Cerebellum (tissue), 4 donors: ENCODE measurements at places on chromosomes 11 and 22. TPM values are rescaled to one million over a fixed set of nuclear protein-coding genes. Genes with fewer than 3 reads are reported as not detected.

DNA sequence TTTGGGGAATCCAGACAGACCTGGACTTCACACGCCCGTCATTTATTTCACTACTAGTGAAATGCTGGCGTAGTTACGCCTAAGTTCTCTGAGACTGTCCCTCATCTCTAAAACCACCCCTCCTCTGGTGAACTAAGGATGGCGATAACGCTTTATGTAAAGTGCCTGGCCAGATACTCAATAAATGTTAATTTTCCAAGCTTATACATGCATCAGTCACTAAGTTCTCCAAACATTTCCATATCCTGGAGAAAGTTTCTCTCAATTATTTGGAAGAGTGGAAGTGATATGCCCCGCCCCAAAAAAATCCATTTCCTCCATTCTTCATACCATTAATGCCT lies 1.1 kb upstream of the FBXO3 start:
- no peak for DNase-seq

GRCh38 chr11:102813484-102813883 lies 15.5 kb upstream of the MMP1 start:
- DNase-seq: no peak

GRCh38 chr11:68226421-68226820 lies 13.3 kb upstream of the KMT5B start:
- DNase-seq: no peak

- no peak for DNase-seq
Observed at GRCh38 chr11:11944444-11944843, 64.0 kb downstream of the DKK3 start.

DNA sequence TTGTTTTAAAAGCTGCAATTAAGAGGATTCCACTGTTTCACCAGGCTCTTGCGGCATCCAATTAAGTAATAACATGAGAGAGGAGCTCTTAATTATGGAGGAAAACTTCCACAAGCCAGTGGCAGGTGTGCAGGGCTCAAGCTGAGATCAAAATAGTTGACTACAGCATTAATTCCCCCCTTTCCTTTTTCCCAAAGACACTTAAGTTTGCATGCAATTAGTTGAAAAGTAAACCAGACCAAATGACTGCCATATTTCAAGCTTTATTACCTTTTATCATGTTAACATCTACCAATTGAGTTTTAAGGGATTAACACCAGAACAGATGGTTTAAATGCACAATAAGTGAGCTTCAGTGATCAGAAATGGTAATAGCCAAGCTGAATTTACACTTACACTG lies 32.1 kb downstream of the FAM168A start:
- no peak for DNase-seq

DNA sequence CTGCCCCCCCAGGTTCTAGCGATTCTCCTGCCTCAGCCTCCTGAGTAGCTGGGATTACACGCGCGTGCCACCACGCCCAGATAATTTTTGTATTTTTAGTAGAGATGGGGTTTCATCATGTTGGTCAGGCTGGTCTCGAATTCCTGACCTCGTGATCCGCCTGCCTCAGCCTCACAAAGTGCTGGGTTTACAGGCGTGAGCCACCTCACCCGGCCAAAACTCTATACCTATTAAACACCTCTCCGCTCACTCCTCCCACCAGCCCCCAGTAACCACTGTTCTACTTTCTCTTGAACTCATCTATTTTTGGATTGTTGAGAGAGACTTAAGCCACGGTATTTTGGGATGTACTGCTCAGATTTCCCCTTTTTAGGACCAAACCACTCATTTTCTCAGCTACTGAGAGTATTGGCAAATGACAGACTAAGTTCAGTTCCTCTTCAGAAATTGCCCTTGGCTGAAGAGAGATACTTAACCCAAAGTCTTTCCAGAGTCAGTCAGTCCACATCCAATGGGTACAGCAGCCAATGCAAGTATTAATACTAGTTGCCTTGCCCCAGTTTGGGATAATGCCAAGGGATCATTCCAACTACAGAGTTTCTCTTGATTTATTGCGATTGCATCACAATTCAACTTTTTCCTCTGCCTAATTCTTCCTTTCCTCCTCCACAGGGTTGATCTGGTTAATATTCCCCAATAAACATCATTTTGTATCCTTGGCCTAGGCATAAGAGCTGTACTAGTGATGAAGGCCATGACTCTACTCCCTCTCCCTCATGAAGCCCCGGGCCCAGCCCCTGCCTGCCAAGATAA lies 36.8 kb upstream of the CSTF3 start:
- no peak for DNase-seq

- no peak for DNase-seq
Observed at GRCh38 chr11:778976-779954, 2.0 kb upstream of the GATD1 start.

DNA sequence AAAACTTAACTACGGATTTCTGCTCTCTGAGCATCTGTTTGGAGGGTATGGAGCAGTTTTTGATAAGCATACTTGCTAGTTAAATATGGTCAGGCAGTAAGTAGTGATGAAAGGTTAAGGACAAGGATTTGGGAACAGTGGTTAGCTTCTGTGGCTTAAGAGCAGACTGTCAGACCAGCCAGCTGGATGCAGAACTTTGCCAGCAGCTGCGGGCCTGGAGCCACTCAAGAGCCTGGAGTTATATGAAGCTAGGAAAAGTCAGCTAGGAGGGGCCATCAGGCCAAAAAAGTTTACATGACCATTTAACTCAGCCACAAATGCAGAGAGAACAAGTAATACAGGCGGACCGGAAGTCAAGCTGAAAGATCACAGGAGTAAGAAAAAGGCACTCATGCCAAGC lies 1817.7 kb downstream of the LRRC4C start:
- no peak for DNase-seq

DNA sequence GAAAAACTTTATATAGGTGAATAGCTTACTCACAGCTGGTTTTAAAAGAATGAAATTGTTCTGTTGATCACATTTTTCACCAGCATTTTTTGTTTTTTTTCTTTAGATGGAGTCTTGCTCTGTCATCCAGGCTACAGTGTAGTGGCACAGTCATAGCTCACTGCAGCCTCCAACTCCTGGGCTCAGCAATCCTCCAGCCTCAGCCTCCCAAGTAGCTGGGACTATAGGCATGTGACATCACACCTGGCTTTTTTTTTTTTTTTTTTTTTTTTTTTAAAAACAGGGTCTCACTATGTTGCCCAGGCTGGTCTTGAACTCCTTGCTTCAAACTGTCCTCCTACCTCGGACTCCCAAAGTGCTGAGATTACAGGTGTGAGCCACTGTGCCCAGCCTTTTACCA lies 3.6 kb downstream of the PACS1 start:
- no peak for DNase-seq

GRCh38 chr11:118359295-118359958 lies at the start of gene UBE4A:
TSS of gene UBE4A (plus strand) at chr11:118359600. CDS start at chr11:118365081, 5,481 bp downstream.
- peak; percentile 89 for DNase-seq

DNA sequence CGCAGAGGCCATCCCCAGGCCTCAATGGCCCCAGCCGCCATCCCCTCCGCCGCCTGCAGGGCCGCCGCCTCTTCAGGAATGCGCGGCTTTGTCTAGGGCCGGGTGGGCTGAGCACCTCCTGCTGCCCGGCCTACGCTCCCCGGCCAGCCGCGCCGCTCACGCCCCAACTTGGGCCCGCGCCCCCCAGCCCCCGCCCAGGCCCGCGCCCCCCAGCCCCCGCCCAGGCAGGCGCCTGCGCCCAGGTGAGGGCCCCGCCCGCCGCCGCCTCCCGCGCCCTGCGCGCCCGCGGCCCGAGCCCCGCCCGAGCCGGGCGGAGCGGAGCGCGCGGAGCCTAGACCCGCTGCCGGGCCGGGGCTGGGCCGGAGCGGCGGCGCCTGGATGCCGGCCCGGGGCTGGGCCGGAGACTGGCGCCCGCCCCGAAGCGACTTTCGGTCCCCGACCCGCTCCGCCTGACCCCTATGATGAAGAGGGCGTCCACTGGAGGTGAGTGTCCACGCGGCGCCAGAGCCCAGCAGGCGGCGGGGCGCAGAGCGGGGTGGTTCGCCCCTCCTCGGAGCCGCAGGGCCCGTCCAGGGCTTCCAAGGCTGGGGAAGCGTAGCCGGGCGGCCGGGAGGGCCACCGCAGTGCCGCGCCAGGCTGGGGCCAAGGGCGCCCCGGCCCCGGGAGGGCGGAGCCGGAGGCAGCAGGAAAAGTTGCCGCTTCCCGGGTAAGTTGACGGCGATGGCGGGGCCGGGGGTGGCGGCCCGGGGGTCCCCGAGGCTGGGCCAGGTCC lies 34.3 kb upstream of the PRODH start:
- DNase-seq: peak; percentile 80

Gene NXPE2
- 0.45 TPM for total RNA-seq

Gene SPTY2D1
- 10.7 TPM for total RNA-seq

Gene PATZ1
- 35.9 TPM for total RNA-seq

Gene POLD4
- total RNA-seq: 4.3 TPM

Gene KCNJ1
- total RNA-seq: not detected

Gene CLDN5
- 52.7 TPM for total RNA-seq
